Hematopoietic multipotent progenitor cell (in vitro differentiated cells): ENCODE measurements at places on chromosomes 5 and 9. TPM values are rescaled to one million over a fixed set of nuclear protein-coding genes. Genes with fewer than 3 reads are reported as not detected.

- DNase-seq, result no peak
Observed at GRCh38 chr9:2138646-2139045, 123.5 kb downstream of the SMARCA2 start.

GRCh38 chr5:158958021-158958994 is 141.4 kb downstream of the EBF1 start:
- DNase-seq, result no peak

DNA sequence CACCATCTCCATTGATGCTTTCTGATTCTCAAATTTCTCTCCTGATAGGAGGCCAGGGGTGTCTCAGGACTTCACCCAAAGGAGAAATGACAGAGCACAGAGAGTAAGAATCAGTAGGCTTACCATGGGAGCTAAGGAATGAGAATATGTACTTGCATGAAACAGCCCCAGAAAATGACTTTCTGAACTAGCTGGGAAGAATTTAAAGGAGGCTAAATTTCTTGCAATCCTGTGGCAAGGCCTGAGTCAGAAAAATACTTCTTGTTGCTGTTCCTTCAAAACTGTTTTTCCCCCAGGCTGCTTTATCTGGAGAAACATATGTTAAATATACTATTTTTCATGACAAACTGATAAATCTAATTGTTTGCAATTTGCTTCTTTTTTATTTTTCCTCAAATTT is 53.4 kb upstream of the FBXL7 start:
- no peak for DNase-seq

DNA sequence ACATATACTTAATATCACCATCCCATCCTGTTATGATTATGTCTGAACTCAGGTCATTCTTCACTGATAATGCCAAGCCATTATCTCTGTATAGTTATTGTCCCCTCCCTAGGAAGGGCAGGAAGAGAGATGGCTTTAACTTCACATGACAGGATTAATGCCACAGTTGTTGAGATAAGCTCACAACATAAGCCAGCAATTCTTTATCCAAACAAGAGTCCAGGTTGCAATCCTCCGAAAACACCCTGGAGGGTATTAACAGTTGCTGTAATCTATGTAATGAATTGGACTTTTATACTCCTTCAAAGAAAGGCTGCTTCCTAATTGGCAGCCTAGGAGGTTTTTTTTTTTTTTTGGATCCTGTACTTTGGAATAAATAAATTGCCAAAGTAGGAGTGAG is 779.4 kb downstream of the SEMA5A start:
- no peak for DNase-seq

- DNase-seq, result no peak
Observed at GRCh38 chr5:152104211-152104610, 179.6 kb upstream of the GLRA1 start.

- DNase-seq, result no peak
Observed at GRCh38 chr5:75202935-75203334, 33.7 kb downstream of the ANKRD31 start.

DNA sequence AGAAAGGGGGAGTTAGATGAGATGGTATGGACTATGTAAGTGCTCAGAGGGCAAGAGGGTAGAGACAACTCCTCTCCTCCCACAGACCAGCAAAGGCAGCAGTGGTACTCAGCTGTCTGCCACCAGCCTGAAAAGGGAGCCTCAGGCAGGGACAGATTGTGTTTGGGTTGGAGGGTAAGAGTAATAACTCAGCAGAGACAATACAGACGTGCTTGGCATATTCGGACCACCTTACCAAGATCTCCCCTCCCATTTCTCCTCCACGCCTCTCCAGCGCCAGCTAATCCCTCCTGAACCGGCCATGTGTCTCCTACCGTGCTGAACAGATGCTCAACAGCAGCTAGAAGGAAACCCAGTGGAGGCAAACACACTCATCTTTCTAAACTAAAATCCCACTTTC is 180.8 kb downstream of the ASTN2 start:
- no peak for DNase-seq

DNA sequence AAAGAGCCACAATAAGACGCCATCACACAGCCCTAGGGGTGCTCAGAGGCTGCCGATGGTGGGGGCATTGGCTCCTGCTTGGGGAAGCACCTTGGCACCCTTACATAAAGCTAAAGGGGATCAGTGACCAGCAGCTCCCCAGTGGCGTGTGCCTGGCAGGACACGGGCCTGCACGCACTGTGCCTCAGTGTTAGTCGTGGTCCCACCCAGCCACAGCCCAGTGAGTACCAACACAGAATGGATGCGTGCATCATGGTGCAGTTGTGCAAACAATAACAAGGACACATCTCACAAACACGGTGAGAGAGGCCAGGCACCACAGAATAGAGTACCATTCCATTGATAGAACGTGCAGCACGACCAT is 103.2 kb downstream of the WNK2 start:
- no peak for DNase-seq

DNA sequence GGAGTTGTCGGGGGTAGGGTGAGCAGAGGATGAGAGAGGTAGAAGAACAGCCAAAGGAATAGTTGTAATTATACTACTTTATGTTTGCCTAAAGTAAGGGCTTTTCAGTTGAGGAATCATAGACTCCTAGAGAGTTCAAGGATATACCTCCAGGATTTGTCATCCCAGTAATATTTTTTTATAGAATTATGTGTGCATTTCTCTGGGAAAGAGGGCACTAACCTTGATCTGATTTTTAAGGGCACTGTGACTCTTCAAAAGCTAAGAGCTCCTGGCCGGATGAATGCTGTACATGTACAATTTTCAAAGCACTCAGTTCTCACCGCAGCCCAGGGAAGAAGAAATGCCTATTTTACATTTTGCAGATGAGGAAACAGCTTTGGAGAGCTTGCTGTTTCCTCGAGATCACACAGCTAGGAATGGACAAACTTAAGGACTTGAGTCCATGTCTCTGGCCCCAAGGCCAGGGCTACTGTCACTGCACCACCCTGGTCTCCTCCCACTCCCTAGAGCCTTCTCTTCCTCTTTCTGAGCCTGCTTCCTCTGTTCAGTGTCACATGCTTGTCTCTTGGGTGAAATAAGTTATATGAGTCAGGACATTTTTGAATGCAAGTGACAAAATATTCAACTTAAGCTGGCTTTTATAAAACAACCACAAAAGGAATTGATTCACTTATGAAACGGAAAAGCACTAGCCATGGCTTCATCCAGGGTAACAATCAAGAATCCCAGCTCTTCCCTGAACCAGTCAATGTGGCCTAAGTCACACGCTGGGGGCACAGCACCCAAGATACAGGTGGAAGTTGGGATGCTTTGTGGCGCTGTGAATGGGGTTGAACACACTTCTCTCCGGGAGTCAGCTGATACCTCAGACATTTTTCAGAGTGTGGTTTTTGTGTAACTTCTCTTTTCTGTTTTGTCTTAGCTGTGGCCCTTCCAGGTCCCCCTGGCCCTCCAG is 45.7 kb upstream of the TGFBR1 start:
- DNase-seq, result peak; percentile 79

DNA sequence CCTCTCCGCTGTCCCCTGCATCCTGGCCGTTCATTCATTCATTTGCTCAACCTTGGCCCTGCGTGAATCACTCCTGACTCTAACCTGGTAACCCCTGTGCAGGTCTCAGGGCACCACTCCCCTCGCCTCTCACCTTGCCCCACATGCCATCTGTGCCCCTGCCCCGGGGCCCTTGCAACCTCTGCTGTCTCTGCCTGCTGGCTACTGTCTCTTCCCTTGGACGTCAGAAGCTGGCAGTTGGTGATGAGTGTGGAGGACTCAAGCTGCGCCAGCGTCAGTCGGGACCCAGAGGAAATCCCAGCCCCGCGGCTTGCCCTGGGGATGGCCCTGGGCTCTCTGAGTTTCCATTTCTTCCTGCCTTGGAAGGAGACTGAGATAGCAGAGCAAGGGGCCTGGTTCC is 154.9 kb downstream of the OLFM1 start:
- DNase-seq, result no peak

DNA sequence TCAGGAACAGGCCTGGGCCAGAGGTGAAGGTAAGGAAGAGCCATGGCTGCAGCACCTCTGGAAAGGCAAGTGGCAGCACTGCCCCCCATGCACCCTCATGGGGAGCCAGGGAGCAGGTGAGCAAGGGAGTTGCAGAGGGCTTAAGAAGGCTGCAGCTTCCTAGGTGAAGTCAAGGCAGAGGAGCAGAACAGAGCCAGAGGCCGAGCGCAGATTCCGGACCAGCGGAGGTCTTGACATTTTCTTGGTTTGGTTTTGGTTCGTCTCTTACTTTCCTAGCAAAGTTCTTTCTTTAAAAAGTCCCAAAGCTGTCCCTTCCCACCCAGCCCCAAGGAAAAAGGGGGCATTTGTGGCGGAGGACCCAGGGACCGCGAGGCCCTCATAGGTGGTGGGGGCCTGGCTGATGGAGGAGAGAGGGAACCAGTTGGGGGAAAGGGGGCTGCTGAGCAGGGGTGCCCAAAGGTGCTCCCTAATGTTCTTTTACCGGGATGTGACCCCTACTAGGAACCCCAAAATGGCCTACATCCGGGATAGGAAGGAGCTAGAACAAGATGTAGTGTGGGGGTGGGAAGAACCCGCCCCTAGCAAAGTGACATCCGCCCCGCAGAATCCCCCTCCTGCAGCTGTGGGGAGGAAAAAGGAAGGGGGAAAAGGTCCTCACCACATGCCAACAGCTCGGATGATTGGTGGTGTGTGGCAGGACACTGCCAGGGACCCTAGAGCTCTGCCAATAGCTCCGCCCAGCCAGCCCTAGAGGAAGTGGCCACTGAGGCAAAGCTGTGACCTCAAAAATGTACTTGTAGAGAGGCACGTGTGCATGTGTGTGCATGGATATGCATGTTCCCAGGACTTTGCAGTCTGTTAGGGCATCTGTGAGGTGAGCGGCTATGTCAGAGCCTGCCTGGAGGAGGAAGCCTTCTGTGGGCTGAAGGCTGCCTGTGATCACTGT is 914 bp upstream of the CD72 start:
- peak; percentile 67 for DNase-seq

CCNH gene
- 95.1 TPM for total RNA-seq

CARTPT gene
- not detected for total RNA-seq

FOXD4L3 gene
- total RNA-seq, result under 0.01 TPM
